Activated T-helper 17 cell treated with anti-CD3 and anti-CD28 coated beads, Interleukin-2, amount 50 U/mL, for 72 hours (primary cell): ENCODE measurements at places on chromosomes 1 and 21. TPM values are rescaled to one million over a fixed set of nuclear protein-coding genes. Genes with fewer than 3 reads are reported as not detected.

DNA sequence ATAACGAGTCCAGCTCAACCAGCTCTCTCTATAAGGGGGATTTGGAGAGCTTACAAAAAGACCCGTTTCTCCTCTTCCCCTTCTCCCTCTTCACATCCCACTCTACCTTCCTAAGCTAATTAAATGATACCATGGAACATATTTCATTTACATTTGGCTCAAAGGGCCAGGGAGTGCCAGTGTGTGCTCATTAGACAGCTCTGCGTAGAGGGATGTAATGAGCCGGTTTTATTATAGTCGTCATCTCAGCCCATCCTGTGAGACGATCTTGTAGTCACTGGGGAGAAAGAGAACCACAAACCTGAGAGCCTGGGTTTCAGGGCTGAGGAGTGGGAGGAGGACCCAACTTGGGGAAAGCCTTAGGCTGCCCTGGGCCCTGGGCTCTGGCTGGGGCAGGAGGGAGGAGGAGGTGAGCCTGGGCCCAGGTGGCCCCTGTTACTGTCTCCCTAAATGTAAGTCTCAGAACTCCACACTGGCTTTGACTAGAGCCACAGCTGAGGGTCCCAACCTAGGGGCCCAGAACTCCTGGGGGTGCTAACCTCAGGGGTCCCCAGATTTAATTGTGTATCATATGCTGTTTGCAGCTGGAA is 354.6 kb downstream of the MATN1 start:
- ATAC-seq: no peak

DNA sequence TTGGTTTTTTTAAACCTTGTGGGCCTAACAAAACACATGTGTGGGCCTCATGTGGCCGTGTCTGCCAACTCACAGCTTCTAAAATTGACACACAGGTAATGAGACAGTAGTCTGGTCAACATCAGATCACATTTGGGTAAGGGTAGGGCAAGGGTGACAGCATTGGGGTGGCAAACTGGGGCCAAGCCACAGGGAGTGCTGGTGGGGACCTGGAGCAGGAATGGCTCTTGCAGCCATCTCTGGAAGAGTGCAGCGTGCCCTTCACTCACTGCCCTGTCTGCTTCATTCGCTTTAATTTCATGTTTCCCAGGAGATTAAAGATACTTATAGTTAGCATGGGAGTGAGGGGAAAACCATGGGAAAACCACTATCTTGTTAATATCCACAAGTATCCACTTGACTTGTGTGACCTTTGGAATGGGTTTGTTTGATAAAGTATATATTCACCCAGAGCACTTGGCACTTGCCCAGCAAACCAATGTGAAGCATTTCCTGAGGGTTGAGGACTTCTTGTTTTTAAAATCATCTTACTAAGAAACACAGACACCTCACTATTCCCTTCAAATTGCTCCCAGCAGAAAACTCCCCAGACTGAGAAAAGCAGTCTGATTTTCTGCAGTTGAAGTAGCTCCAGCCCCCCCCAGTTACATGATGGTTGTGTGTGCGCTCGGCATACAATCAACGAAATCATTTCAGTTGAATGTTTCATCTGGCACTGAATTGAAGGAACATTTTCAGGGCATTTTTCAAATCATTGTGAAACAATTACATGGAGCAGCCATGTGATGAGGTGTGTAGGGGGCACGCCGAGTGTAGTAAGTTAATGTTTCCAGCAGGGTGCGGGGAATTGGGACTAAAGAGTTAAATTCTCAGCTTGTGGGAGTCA is 175.7 kb downstream of the VPS13D start:
- no peak for ATAC-seq

- ATAC-seq: no peak
Observed at GRCh38 chr1:33274446-33274845, 18.2 kb downstream of the ZNF362 start.

ASH1L gene
- total RNA-seq: 71.1 TPM

OR14K1 gene
- not detected for total RNA-seq

- ATAC-seq: no peak
Observed at GRCh38 chr21:46220275-46220810, 8.2 kb downstream of the LSS start.

ETV3 gene
- total RNA-seq: 39.4 TPM

DNA sequence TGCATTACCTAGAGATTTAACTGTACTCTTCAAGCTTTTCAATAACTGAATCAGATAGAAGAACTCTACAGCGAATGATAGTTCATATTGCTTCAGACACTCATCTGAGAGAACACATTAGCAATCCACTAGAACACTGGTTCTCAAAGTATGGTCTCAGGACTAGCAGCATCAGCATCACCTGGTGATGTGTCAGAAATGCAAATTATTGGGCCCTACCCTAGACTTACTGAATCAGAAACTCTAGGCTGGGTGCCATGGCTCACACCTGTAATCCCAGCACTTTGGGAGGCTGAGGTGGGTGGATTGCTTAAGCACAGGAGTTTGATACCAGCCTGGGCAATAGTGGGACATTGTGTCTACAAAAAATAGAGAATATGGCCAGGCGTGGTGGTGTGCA is 24.9 kb upstream of the GLIS1 start:
- peak; percentile 31 for ATAC-seq

FABP3 gene
- total RNA-seq: not detected

GRCh38 chr21:16408280-16408679 is 678.5 kb downstream of the USP25 start:
- ATAC-seq: no peak

GRCh38 chr1:243367314-243367713 is 111.5 kb downstream of the SDCCAG8 start:
- ATAC-seq: no peak

PLA2G2C gene
- total RNA-seq: 0.26 TPM

DNA sequence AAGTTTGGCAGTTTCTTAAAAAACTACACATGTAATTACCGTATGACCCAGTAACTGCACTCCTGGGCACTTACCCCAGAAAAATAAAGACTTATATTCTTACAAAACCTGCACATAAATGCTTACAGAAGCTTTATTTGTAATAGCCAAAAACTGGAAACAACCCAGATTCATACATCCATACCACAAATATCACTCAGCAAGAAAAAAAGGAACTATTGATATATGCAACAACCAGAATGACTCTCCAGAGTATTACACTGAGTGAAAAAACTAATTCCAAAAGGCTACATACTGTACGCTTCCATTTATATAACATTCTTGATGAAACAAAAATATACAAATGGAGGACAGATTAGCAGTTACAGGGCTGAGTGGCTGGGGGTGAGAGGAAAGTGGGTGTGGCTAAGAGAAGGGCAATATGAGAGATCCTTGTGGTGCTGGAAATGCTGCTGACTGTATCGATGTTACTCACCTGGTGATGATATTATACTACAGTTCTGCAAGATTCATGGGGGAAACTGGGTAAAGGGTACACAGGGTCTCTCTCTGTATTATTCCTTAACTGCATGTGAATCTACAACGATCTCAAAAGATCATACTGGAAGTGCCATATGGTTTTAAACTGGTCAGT is 96.0 kb upstream of the GNG4 start:
- no peak for ATAC-seq

S100A14 gene
- 0.71 TPM for total RNA-seq

DNA sequence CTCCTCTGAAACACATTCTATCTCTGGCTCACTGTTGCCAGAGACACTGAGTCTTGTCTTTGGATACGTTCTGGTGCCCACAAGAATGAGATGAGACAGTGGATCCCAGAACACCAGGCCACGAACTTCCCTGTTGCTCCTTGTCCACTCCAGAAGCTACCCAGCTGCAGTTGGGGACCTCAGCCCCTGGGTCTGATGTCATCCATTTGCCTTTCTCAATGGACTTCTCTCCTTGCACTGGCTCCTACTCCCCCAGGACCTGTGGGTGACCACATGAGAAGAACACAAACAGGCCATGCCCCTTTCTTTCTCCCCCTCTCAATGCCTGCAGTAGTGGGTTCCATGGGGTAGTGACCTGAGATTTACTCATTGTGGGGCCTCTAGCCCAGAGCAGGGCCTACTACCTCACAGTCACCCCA is 5.9 kb downstream of the NBPF1 start:
- no peak for ATAC-seq

GRCh38 chr21:43864962-43865539 is at the start of gene AGPAT3:
Gene AGPAT3 (plus strand): TSS chr21:43865223. CDS start chr21:43959682, 94,459 bp downstream.
- peak; percentile 8 for ATAC-seq

GRCh38 chr1:217955723-217956122 is 324.6 kb downstream of the SPATA17 start:
- no peak for ATAC-seq

DNA sequence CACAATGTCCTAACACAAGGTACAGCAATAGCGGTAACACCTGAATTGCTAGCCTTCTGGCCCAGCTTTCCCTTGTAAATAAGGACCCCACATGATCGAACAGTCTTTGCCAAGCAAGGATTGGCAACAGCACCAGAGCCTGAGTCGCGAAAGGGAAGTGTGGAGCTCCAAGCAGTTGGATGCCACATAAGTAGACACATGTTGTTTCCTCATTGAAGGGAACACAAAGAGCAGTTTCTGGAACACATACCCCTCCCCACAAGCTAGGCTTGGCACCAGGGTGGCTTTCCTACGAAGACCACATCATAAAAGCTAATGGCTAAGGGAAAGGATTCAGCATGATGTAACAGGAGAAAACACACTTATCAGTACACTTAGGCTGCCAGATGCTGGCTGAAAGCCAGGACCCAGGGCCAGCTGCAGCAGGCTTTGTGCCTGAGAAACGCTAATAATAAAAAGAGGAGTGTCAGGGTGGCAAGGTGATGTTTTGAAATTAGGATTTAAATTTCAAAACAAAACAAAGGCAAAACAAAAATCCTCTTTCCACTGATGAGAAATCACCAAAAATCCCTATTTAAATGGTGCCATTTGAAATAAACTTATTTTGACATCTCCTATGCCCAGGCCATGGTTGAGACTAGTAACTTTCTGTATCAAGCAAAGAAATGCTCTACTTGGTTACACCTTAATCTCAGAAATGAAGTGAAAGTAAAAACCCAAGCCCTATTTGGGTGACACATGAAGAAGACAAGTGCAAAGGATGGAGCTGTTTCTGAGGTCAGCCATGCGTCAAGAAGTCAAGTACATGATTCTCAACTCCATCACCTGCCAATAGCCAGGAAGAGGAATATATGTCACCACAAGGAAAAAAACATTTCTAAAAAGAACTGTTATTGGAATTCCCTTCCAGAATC is 11.9 kb upstream of the CPLANE2 start:
- ATAC-seq: no peak

LRRC71 gene
- not detected for total RNA-seq

NTMT2 gene
- not detected for total RNA-seq

KLF18 gene
- total RNA-seq: not detected

SPRR1A gene
- total RNA-seq: not detected

- ATAC-seq: no peak
Observed at GRCh38 chr1:11822091-11822490, 16.1 kb downstream of the CLCN6 start.

DNA sequence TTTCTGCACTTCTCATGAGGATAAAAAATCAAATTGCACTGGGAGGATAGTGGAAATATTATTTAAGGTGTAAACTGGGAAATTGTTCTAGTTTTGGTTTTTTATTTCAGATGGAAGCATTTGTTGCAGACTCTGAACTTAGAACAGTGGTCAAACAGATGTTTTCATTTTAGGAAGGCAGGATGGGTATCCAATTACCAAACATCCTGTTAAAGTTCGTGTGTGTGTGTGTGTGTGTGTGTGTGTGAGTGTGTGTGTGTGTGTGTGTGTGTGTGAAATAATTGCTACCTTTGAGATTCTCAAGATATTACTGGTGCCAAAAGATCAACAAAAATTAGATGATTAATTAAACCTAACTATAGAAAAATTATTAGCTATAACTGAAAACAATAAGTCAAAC is 24.3 kb upstream of the DUSP10 start:
- ATAC-seq: no peak

FAM167B gene
- total RNA-seq: 0.99 TPM

GRCh38 chr1:66767626-66768025 is 15.4 kb downstream of the DYNLT5 start:
- no peak for ATAC-seq

DNA sequence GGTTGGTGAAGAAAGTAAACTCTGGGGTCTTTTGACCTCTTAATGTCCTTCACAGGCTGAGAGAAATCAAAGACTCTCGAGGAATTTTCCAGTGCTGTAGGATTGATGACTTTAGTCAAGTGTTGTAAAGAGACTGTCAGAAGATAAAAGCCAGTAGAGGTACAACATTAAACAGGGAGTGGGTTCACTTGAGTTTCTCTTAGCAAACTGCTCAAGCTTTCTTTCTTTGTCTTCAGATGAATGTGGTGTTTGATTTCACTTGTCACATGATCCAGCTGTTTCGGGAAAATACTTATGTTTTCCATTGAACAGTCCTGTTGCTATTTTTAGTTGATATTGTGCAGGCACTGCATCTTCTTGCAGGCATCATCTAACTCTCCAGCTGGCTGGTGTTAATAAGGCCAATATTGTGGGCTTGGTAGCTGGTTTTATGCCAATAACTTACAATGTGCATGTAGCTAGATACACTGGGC is 45.6 kb downstream of the XCL2 start:
- ATAC-seq: no peak

GRCh38 chr1:46474570-46474969 is 15.1 kb upstream of the DMBX1 start:
- no peak for ATAC-seq

DNA sequence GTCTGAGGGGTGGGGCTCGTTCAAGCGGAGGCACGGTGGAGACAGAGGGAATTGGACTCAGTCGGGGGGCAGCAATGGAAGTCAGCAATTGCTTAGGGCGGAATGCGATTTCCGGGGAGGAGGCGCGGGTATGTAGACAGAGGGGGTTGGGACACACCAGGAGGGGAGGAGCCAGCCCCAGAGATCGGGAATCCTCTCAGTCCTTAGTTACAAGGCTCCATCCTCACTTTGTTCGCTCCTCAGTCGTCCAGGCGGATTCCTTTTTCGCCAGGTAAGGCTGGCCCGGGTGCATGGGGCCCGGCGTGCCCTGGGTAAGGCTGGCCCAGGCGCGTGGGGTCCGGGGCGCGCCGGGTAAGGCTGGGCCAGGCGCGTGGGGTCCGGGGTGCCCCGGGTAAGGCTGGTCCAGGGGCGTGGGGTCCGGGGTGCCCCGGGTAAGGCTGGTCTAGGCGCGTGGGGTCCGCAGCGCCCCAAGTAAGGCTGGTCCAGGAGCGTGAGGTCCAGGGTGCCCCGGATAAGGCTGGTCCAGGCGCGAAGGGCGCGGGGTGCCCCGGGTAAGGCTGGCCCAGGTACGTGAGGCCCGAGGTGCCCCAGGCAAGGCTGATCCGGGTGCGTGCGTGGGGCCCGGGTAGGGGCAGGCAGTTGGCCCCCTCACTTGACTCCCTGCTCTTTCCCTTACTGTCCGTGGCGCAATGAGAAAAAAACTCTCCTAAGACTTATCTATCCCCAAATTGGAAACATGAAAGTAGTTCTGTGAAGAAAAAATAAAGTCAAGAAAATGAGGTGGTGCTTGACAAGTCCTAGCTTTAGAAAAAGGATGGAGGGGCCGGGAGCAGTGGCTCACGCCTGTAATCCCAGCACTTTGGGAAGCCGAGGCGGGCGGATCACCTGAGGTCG is at the start of gene L1TD1:
L1TD1 (plus strand) TSS at position 199 of the 894 bp plus-strand sequence. CDS start 11,780 bp downstream, outside the sequence.
- no peak for ATAC-seq
